ENCODE measurements at places on chromosomes 1 and 21.

DNA sequence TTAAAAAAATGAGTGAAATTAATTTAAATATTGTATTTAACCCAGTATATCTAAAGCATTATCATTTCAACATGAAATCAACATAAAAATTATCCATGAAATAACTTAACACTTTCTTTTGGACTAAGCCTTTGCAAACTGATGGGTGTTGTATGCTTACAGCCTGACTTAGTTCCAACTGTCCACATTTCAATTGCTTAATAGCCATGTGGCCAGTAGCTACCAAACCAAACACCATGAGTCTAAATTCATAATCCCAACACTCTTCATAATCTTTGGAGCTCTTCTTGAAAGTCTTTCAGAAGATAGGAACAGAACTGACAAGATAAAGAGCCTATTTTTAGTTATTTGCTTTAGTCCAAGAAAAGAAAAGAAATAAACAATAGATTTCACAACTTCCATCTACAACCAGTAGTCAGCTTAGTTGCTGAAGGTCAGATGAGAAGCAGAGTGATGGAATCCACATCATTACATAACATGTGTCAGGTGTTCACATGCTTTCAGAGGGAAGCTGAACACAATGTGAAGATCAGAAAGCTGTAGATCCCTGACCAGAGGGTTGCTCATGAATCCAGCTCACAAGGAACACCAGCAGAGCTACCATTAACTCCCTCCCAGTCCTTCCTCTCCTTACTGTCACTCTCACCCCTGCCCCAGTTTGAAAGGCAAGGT, 144.0 kb upstream of the ZNF648 start:
- DNase-seq = peak; percentile 81

DNA sequence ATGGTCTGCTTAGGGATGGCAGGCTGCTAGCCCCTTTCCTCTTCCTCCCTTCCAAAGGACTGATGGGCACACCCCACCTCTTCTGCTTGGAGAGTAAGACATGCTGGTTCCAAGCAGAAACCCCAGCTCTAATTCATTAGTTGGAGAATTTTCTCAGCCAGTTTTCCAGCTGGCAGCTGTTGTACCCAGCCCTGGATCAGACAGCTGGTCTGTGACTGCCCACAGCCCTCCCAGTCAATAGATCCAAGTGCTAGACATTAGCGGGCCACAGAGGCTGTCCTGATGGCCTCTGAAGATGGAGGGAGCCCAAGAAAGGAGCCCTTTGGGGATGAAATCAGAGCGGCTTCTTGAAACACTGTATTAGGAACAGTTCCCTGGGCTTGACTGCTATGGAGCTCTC, 35.8 kb downstream of the ACOT11 start:
- DNase-seq = no peak

GRCh38 chr1:156857532-156857931, 1.4 kb downstream of the INSRR start:
- DNase-seq = no peak

GRCh38 chr1:205127646-205128045, 5.9 kb upstream of the RBBP5 start:
- peak; percentile 39 for DNase-seq

DNA sequence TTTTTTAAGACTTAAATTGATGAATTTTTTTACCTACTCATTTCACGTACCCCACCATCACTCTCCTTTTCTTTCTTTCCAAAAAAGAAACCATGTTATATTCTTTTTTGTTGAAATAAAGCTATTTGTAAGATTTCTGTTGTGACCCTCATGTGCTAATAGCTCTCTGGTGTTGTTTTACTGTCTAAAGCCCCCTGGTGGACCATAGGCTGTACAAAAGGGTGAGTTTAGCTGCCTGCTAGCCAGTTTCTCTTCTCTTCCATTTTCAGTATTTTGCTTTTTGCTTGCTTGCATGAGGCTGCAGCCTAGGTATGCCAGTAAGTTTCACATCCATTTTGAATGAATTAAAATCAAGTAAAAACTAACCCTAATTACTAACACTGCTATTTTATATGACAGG, 15.6 kb upstream of the VAMP3 start:
- DNase-seq = no peak

DNA sequence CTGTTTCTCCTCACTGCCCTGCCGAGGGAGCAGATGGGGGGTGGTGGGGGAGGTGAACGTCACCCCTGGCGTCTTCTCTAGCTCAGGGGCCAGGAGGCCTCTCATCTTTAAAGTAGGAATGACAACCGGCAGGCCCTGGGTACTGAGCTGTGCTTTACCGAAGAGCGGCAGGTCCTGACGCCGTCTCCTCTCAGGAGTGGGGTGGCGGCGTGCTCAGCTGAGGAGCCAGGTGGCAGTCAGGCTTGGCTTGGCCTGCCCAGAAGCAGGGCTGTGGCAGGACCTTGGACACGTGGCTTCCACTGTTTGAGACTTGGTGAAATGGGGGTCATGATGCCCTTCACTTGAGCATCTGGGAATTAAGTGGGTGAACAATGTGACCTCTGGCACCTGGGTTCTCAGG, 3.1 kb downstream of the RER1 start:
- DNase-seq = no peak

DNA sequence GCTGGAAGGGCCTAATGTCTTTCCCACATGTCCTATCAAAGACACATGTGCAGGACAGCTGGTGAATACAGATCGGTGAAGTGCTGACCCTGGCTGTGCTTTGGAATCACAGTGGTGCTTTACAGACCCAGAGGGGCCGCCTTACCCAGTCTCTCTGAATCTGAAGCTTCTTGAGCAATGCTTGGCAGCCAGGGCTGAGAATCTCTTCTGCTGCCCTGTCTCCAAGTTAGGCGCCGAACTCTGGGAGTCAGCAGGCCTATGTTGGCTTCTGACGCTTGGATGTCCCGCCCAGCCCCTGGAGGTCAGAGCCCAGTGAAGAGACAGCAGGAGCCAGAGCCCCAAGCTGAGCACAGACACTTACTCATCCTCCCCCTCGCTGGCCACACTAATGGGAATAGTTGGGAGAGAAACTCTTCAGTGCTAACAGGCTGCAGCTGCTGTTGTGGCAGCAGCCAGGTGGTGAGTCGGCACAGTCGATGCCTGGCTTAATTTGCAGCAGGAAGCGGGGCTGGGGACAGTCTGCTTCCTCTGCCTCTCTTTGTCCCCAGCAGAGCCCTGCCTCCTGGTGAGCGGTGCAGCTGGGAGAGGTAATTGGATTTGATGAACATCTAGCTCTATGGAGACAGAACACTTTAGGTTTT, 68.1 kb downstream of the URB2 start:
- DNase-seq = no peak

- DNase-seq = no peak
These were observed 1252.1 kb downstream of the NCAM2 start for GRCh38 chr21:22250355-22250754.
